ENCODE measurements at places on chromosomes 6 and 20. TPM values are rescaled to one million over a fixed set of nuclear protein-coding genes. Genes with fewer than 3 reads are reported as not detected.

Gene TBX18
- 0.27 TPM for total RNA-seq

Gene FAM83B
- not detected for total RNA-seq

Gene LINC00237
- not detected for total RNA-seq

Gene MYBL2
- not detected for total RNA-seq

Gene LY6G6F
- total RNA-seq = not detected

Gene ZKSCAN8
- total RNA-seq = 20.7 TPM

Gene BEND6
- total RNA-seq = 3.0 TPM

Gene C4B
- 291 TPM for total RNA-seq

Measured in sigmoid colon (tissue), 7 donors.